ENCODE measurements at places on chromosomes 1 and 21. TPM values are rescaled to one million over a fixed set of nuclear protein-coding genes. Genes with fewer than 3 reads are reported as not detected.

DNA sequence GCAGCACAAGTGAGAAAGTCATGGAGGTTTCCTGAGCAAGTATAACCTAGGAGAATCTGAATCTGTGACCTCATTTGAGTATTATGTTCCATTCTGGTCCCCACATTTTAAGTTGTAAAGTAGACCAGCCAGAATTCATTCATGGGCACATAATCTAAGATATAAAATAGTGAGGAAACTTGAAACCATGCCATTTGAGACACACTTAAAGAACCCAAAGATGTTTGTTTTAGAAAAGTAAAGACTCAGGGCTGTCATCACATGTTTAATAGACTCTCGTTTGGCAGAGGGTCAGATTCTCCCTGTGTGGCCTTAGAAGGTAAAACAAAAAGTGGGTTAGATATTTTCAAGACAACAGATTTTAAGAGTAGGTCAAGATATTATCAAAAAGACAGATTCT is 6.4 kb downstream of the SZT2 start:
- no peak for DNase-seq

- DNase-seq = no peak
These were observed 6.2 kb downstream of the KCNK1 start for GRCh38 chr1:233620065-233620464.

DNA sequence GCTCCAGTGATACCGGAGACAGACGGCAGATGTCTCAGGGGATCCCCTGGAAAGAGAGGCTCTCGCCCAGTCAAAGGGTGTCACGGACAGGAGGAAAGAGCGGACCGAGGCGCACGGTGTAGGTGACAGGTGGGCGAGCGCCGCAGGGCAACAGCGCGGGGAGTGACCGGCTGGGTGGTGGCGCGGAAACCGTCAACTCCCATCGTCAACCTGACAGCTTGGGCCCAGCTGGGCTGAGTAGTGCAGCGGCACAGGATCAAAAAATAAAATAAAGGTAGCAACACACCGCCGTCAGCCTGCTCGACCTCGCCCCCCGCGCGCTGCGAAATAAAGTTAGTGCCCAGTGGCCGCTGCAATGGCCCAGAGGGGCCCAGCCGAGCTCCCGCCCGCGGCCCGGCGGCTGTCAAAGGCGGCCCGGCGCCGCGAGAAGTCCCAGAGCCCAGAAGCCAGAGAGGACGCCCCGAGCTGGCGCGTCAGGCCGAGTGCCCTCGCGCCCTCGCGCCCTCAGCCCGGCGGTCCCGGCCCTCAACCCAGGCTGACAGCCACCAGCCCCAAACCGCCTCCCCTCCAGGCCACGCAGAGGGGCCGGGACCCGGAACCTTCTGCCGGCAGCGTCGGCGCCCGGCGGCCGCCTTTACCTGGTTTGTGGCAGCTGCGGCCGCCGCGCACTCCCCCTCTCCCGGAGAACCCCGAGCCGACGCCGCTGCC is at the start of gene LYST:
Gene LYST (minus strand): TSS at position 702 of the 708 bp plus-strand sequence. CDS start 36,489 bp downstream, outside the sequence.
- DNase-seq = peak; percentile 61

- no peak for DNase-seq
These were observed 7.1 kb downstream of the COL6A1 start for GRCh38 chr21:45988366-45989347.

GRCh38 chr1:73813716-73814115 is 384.3 kb downstream of the LRRIQ3 start:
- DNase-seq = no peak

DNA sequence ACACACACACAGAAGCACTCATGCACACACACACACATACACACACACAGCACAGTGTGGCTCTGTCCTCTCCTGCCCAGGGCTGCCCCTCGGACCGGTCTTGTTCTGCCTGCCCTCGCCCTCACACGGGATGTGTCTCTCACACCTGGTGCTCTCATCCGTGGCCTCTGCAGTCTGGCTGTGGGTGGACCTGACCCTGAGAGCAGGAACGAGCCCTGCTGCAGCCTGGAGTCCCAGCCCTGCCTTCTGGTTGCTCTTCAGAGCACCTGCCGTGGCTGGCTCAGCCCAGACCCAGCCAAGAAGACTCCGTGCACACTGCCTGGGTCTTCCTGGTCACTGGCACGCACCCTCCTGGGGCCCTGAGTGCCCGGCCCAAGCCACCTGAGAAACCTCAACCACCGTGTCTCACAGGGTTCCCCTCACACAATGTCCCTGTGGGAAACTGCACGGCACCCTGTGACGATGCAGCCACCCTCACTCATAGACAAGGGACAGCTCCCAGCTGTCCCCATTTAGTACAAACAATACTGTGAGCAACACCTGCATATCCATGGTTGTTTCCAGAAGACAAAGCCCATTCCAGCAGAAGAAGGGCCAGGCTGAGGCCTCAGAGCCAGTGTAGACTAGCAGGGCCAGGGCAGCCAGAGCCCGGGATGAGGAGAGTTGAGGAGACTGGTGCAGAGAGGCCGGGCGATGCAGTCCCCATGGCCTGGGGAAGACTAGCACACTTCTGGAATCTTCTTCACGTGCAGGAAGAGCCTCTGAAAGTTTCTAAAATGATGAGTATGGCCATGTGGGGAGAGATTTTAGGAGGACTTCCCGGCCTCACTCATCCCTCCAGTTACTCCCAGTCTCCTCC is 234.0 kb downstream of the NPHP4 start:
- no peak for DNase-seq

- DNase-seq = no peak
These were observed 54.2 kb downstream of the HIVEP3 start for GRCh38 chr1:41864471-41865040.

GRCh38 chr1:93330196-93330595 is 15.5 kb upstream of the DR1 start:
- no peak for DNase-seq

DNA sequence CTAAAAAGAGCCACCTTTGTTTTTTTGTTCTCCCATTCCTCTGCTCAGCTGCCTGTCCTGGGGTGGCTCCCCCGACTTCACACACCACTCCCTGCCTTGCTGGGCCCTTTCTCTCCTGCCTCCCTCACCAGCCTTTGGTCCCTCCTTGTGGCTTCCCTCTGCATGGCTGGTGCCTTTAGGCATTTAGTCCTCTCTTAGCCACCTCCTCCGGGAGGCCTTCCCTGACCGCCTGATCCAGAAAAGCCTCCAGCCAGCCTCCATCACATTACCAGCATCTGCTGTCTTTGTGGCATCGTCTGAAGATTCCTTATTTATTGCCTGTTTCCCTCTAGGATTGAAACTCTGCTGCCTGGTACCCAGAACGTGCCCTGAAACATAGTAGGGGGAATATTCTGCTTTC is 46.2 kb upstream of the ACOT11 start:
- DNase-seq = no peak

DNA sequence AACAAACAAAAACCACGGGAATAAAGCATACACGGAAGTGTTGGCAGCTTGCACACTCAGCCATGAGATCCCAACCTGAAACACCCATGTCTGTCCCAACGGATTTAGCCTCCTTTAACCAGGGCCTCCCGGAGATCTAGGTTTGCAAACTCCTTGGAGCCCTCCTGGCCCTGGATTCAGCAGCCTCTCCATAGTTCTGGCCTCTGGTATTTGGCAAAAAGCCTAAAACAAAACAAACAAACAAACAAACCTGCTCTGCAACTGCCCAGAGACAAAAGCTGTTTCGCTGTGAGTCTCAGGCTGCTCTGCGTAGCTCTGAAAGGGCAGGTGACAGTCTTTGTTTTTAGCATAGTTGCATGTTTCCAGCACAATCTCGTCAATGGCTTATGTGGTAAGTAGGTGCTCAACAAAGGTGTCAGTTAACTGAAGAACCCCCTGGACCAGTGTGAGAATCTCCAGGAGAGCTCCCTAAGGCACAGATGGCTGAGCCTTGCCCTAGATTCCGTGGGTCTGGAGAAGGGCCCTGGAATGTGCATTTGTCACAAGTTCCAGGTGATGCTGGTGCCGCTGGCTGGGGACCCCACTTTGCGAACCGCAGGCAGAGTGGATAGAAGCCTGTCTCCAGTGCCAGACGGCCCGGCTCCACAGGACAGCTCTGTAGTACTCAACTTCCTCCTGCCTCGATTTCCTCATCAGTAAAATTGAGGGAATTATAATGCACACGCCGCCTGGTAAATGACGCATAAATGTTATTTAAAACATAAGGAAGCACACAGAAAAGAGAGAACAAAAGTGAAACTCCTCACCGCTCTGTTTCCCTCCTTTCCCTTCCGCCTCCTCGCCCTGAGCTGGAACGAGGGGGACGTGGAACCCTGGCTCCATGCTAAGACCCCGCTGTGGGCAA is 86.2 kb downstream of the RIPK4 start:
- no peak for DNase-seq

DNA sequence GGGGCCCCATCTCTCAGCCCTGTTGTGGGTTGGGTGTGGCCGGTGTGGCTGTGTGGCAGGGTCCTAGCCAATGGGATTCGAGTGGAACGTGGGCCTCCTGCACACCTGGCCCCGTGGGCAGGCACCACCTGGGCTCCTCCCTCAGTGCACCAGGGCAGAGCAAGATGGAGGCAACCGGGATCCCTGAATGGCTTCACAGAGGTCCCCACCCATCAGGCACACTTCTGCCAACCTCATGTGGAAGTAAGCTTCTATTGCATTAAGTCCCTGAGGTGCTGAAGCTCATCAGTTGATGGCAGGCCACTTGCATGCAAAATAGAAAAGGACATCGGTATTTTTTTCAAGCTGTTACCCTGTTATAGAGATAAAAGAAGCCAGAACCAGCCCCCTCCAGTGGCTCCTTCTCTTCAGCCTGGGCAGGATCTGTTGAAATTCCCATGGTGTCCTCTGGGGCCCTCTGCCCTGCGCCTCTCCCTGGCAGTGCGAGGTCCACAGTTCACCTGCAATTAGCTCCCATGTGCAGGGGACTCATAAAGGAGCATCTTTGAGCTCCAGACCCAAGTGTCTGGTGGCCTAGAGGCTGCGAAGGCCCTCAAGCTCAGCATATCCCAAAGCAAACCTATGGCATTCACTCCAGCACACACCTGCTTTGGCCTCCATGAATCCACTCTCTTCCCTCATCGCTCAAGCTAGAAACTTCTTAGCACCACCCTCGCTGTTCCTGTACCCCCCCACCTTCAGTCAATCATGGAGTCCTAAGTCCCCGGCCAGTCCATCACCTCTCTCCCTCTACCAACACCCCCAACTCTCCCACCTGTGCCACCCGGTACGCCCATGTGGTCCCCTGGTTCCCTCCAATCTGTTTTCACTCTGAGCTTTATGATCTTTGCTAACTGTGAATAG is 2.1 kb upstream of the SLC45A1 start:
- DNase-seq = no peak

DNA sequence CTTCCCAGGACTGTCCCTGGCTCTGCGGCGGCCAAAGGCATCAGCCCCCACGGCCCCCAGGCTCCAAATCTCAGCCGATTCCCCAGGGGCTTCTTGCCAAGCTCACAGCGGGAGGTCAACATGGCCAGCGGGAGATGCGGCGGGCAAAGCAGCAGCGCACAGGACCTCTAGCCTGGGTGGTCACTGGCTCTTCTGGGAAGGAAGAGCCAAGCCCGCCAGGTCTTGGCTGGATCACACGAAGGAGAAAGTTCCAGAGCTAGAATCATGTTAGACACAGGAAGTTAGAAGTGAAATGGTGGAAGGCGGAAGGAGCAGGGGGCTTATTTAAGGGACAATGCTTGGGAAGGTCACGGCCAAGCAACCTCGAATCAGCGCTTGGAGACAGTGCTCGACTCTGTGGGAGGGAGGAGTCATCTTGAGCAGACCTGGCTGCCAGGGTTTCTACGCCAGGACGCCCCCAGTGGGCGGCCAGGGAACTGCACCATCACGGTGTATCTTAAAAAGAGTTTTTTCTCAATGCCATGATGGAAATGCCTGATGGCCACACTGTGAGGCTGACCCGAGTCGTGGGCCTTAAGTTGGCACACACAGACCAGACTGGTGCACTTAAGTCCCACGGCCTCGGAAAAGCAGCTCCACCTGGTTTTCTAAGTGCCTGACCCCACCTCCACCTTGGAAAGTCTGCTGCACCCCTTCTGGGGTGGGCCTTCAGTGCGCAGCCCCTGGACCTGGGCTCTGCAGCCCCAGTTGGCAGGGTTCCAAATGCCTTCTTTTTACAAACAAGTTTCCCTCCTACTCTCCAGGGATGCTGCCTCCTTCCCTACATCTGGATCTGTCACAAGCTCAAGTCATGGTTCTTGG is 29.3 kb downstream of the SLC66A1 start:
- DNase-seq = peak; percentile 76

DNA sequence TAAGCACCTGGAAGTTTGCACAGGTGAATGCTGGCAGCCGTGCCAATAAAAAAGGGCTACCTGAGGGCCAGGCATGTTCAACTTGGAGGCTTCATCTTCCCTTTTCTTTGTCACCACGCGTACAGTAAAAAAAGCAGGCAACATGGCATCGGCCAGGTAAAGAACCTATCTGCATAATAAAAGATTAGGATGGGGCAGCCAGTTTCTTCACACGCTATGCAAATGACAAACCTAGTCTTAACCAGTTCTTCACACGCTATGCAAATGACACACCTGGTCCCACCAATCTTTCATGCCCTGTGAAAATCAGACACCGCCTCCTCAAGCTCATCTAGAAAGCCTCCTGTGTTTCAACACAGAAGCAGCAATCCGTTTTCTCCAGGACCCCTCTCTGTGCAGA is 413.4 kb downstream of the HLX start:
- DNase-seq = no peak

DNA sequence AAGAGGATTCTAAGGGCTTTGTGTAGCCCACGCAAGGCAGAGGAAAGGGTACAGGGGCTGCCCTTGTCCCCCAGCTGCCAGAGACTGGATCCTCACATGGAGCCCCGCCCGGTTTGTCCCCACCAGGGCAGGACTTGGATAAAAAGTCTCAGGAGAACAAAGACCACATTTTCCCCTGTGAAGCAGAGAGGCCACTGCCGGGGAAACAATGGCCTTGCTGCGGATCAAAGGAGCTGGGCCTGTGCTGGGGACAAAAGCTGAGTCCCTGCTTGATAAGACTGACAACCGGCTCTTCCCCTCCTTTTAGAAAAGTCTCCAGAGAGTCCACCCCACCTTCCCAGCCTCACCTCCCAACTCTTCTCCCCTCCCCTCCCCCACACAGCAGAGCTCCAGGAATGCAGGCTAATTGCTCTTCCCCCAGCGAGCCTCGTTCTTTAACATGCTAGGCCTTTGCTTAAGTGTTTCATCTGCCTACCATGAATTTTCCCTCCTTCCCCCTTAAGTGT is 142.4 kb downstream of the PLPP3 start:
- no peak for DNase-seq

DNA sequence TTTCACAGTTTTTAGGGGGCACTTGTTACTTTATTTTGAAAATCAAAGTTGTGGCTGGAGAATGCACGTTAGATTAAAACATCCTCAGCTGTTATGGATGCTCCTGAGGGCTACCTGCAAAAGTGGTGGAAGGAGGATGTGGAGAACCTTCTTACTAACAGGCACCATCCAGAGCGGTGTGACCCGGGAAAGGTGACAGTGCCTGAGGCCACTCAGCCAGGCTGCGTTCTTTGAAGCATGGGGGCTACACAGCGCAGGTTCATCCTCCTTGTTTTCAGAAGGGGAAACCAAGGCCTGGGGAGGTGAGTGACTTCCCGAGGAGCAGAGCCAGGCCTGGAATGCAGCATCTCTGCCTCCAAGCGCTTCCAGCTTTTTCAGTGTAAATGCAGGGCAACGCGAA is 24.0 kb downstream of the DMRTB1 start:
- DNase-seq = no peak

- DNase-seq = no peak
These were observed 247.9 kb upstream of the DAB1 start for GRCh38 chr1:57671750-57672149.

- no peak for DNase-seq
These were observed 9.5 kb upstream of the NDUFS5 start for GRCh38 chr1:39016604-39017171.

Gene LAPTM5
- not detected for total RNA-seq

Gene GFI1
- total RNA-seq = 0.16 TPM

Gene TMEM82
- total RNA-seq = not detected

Gene HAO2
- total RNA-seq = not detected

Gene WNT2B
- total RNA-seq = 8.7 TPM

Gene RHBG
- not detected for total RNA-seq

Gene AKR7A3
- total RNA-seq = 0.21 TPM

Gene SRGAP2C
- 33.7 TPM for total RNA-seq

Gene CCDC24
- 1.7 TPM for total RNA-seq

Data from SJSA1 (cell line).